Ascending aorta (tissue), 2 donors: ENCODE measurements at places on chromosomes 3 and 15.
A peak's percentile ranks its signal among the peaks of the same experiment; 100 is the strongest.

DNA sequence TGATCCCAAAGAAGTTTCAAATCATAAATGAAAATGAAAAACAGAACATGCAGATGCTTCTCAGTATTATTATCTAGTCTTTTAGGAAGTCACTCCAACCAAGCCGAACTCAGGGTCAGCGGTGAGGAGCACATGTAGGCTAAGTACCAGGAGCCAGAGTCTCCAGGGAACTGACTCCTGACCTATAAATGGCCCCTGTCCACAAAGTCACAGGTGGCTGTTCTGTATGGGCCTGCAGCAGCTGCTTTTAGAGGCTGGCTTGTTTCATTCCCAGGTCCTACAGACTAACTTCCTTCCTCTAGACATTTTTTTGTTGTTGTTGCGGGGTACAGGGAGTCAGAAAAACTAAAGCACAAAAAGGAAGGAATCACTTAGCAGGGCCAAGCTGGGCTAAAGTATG lies 54.6 kb downstream of the DAPK2 start:
- DNase-seq, result no peak

DNA sequence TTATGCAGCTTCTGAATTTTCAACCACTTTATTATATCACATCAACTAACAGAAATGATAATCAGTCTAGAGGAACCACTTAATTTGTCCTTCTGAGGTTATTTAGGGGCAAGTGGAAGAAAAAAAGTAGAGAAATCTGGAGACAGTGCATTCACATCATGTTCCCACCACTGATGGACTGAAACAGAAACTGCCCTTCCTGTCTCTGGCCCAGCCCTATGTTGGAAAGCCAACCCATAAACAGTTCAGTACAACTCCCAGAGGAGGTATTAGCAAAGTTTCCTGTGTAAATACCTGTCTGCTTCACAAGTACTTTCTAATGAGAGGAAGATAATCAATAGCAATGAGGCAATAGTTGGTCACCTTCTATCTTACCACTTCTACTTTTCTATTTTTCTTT lies 205.8 kb downstream of the SSR3 start:
- DNase-seq, result no peak

DNA sequence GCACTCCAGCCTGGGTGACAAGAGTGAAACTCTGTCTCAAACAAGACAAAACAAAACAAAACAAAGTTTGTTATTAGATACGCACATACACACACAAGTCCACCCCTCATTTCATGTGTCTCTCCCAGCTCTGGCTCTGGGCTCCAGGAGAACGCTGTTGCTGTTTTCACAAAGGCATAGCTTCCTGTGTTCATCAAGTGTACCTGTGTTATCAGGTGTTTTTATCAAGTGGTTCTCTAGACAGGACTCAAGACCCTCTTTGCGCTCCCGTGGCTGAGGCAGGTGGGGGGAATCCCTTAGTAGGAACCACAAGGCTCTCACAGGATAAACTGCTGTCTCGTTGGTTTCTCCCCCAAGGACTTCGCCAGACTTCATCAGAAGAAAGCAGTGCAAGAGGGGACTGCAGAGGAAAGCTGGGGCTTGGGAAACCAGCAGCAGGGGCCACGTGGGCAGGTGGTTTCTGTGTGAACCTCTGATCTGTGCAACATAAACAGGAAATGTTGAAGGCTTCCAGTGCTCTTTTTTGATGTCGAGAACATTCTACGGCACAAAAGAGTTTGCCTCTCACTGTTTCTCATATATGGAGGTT lies 6.9 kb upstream of the PPP1R2 start:
- DNase-seq, result peak; percentile 62

DNA sequence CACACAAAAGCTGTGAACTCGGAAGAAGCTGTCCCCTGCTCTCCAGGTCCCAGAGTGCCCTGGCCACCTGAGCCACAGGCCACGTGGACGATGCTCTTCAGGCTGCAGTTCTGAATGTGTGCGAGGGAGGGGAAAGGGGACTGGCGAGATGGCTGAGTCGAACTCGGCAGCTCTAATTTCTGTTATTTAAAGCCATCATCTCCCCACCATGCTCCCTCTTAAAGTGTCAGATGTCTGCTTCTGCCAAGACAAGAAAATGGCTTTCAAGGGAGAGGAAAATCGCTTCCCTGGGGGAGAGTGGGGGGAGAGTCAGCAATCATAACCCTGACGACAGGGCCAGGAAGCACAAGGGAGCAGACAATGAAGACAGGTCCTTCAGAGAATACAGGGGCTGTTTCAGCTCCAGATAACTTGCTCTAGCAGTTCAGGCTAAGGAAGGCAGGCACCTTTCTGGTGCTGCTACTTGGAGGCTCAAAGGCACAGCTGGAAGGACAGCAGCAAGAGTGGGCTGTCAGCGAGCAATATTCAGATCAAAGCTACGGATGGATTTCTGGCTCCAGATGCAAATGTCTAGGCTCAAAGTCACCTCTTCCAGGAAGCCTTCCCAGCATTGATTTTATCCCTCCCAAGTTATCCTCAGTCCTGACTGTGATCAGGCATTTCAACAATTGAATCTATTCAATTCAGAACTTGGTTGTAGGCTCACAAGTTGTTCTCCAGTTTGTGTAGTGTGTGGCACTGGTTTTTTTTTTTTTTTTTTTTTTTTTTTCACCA lies 15.5 kb upstream of the CCDC33 start:
- no peak for DNase-seq

- DNase-seq, result no peak
Observed at GRCh38 chr3:115156046-115156654, 9.1 kb upstream of the ZBTB20 start.

DNA sequence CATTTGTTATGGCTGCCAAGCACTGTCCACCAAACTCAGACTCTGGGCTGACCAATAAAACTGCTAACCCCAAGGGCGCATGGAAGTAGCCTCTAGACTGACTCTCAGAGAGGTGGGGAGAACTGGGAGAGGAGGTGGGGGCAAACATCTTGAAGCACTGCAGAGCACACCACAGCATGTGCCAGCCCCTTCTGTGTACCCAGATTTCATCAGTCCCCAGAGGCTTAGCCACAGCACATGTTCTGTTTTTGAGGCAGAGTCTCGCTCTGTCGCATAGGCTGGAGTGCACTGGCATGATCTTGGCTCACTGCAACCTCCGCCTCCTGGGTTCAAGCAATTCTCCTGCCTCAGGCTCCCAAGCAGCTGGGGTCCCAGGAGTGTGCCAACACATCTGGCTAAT lies 119.5 kb upstream of the SPATA12 start:
- DNase-seq, result no peak

DNA sequence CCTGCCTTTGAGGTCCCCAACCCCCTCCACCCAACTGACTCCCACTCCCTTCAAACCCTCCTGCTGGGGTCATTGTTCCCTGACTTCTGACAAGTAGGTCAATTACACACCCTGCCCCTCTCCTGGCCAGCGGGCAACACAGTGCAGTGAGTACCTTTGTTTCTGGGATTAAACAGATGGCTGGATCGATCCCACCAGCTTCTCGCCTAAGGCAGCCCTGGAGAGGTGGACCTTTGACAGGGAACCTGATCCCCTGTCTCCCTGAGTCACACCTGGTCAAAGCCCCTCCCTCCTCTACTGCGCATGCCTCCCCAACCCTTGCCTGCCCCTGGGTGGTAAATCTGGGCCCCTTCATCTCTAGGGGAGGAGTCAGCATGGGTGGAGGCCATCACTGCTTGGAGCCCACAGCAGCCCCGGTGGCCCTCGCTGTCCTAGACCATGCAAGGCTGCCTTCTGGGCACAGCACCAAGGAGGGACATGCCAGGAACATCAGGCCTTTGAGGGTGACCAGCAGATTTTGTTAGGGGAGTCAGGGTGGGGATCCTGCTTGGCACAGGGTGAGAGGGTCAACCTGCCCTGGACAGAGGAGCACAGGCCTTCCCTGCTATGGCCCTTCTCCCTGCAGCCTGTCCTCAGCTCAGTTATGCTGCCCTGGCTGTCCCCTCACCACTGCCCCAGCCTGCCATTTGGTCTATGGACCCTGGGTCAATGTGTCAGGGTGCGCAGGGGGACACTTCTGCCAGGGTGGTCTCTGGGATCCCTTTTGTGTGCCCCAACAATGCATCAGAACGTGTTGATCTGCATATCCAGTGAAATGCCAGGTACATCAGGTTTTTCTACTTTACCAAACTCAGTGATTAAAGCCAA lies 9.8 kb upstream of the PRR23E start:
- DNase-seq, result no peak

- DNase-seq, result no peak
Observed at GRCh38 chr3:54294214-54294613, 171.9 kb downstream of the CACNA2D3 start.

- no peak for DNase-seq
Observed at GRCh38 chr15:78049691-78050440, 27.6 kb downstream of the TBC1D2B start.

GRCh38 chr3:33658991-33659848 lies 58.8 kb downstream of the CLASP2 start:
- DNase-seq, result peak; percentile 64

- DNase-seq, result no peak
Observed at GRCh38 chr15:78808550-78808949, 2.7 kb downstream of the ADAMTS7 start.

- DNase-seq, result no peak
Observed at GRCh38 chr15:67185621-67186225, 68.7 kb downstream of the AAGAB start.

DNA sequence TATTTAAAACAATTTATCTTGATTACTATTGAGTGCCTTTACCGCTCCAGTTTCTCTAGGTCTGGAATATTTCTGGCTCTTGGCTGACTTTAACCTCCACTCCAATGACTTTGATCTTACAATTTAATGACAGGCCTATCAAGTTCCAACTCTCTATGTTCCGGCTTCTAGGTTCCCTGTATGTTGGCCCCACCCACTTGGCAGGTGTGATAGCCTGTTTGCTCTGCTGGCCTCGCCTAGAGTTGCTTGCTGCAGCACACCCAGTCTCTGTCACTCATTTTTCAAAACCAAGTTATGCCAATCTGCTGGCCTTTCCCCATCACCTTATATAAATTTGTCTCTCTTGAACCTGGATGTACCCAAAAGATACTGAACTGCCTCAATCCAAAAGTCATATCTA lies 428.0 kb downstream of the ROBO1 start:
- DNase-seq, result no peak

DNA sequence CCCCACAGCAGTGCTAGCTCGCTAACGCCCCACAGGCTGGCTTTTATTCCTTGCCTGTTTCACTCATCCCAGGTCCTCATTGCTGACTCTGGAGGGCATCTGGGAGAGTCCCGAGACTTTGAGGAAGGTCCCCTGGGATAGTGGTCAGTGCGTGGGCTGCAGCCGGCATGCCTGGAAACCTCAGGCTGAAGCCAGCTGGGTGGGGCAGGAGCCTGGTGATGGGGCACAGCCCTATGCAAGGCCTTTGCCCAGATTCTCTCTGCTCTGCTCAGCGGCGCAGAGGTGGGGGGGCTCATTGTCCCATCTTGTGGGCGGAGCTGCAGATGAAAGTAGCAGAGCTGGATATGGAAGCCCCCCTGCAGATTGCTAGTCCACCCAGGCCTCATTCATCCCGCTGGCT lies 55.7 kb upstream of the SMAD6 start:
- no peak for DNase-seq

DNA sequence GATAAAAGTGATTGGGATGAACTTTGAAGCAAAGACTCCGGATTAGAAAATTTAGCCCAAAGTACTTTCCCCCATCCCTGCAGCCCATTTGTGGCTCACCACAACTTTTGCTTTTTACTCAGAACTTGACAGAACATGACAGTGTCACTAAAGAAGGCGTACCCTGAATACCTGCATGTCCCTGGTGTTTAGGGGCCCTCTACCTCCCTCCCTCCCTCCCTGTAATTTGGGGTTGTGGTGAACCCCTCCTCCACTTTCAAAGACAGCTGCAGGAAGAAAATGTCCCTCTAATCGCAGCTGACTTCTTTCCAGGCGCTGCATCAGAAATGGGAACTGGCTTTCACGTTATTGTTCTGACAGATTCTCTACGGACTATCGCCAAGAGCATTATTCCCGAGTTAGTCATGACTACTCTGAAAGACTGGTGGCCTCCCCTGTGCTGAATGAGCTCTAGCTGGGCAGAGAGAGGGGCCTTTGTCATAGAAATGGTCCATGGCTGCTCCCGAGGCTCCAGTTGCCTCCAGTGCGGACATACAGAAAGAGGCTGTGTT lies 93.2 kb upstream of the ARHGEF3 start:
- DNase-seq, result no peak

DNA sequence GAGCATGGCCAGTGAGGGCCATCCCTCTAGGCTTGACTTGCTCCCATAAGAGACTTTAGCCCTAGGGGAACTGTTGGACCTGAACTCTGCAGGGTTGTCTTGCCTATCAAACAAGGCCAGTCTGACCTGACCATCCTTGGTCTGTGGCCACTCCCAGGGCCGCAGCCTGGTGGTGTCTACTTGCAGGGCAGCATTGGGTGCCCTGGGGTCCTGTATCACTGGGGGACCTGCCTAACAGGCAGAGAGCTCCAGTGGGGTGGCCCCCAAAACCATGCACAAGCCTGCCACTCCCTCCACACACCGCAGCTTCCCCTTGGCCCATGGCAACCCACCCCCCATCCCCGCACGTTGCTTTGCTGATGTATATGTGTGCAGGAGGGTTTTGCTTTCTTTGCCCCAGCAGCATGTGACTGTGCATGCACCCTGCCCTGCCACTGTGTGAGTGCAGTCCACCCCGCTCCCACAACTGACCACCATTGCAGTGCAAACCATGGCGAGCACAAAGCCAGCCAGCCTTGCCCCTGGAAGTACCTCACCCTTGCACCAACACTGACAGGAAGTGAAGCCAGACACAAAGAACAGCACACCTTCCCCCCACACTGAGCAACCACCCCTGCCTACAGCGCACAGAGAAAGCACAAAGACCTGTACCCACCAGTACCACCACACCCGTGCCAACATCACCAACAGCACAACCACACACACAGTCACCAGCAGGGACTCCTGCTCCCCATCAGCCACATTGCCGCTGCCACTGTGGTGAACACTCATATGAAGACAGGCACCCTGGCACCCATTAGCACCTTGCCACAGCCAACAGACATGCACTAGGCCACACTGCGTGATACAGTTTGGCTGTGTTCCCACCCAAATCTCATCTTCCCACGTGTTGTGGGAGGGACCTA lies 88.8 kb downstream of the SENP7 start:
- no peak for DNase-seq

DNA sequence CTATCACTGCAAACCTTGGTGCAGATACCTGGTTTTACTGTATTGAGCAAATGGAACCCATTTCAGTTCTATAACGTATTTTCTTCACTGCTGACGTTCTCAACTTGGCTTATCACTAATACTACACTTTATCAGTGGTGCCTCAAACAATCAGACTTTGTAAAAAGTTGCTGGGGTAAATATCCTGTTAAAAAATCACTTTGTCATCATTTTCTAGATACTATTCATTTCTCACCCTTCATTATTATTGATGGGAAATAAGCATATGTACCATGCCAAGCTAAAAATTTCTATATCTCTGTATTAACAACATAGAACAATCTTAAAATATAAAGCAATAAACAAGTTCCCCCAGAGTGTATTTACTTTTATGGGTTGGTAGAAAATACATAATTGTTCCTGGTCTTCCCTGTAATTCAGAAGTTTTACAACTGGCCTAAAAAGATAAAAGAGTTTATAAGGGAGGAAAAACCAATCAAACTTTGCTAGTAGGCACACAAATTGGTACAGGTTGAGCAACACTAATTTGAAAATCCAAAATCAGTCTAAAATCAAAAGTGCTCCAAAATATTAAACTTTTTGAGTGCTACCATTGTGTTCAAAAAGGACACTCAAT lies 33.2 kb downstream of the CIP2A start:
- DNase-seq, result no peak

- DNase-seq, result no peak
Observed at GRCh38 chr3:61771976-61772375, 210.6 kb downstream of the PTPRG start.
